ENCODE measurements at places on chromosomes 13 and 19.

DNA sequence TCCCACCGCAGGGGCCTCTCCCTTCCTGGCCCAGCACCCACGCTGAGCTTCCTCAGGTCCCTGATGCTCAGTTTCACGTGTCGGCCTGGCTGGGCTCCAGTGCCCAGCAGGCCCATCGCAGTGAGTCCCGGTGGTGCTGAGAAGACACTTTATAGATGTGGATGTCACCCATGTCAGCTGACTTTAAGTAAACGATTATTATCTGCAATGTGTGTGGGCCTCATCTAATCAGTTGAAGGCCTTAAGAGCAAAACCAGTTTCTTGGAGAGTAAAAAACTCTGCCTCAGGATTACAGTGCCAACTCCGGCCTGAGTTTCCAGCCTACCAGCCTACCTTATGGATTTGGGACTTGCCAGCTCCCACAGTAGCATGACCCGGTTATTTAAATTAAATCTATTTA is 17.3 kb upstream of the SMIM17 start:
- DNase-seq: no peak

- DNase-seq: no peak
These were observed 11.1 kb downstream of the IRF3 start for GRCh38 chr19:49654581-49654980.

DNA sequence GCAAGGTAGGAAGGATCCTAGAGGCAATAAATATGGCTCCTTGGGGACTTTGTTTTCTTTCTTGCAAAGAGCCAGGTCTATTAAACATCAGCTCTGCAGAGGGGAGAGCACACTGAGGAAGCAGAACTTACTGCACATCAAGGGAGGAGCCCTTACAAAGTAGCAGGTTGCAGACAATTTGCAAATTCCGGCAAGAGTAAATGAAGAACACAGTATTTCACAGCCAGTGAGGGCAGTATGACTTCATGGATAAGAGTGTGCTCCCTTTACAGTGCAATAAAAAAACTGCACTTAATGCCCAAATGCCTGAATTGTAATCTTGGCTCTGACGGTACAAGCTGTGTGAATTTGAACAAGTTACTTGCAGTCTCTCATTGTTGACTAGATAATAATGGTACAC is 75.5 kb downstream of the STARD13 start:
- DNase-seq: no peak

DNA sequence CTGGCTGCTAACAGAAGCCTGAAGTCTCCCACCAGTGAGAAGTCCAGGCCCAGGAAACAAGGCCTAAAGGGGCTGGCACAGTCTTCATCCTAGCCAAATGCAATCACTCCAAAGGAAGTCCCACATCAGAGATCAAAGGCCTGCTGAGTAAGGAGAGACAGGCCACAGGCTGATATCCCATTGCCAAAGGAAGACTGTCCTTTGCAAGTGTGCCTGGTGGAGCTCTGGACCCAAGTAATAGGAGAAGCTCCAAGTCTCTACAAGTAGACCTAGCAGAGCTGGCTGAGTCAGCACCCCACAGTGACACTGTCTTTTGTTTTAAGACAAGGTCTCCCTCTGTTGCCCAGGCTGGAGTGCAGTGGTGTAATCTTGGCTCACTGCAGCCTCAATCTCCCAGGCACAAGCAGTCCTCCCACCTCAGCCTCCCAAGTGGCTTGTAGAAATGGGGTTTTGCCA is 4.5 kb downstream of the DBP start:
- DNase-seq: no peak

DNA sequence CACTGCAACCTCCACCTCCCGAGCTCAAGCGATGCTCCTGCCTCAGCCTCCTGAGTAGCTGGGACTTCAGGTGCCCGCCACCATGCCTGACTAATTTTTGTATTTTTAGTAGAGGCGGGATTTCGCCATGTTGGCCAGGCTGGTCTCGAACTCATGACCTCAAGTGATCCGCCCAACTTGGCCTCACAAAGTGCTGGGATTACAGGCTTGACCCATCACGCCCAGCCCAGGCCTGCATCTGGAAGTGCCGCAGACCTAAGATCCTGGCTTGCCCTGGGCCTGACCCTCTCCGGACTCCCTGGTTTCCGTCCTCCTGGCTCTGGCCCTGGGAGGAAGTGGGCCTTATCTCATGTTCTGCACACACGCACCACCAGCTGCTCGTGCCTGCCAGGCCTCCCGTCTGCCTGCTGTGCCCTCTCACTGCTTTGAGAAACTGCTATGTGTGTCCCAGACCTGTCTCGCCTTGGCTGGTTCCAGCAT is 4.7 kb upstream of the PTGIR start:
- no peak for DNase-seq

DNA sequence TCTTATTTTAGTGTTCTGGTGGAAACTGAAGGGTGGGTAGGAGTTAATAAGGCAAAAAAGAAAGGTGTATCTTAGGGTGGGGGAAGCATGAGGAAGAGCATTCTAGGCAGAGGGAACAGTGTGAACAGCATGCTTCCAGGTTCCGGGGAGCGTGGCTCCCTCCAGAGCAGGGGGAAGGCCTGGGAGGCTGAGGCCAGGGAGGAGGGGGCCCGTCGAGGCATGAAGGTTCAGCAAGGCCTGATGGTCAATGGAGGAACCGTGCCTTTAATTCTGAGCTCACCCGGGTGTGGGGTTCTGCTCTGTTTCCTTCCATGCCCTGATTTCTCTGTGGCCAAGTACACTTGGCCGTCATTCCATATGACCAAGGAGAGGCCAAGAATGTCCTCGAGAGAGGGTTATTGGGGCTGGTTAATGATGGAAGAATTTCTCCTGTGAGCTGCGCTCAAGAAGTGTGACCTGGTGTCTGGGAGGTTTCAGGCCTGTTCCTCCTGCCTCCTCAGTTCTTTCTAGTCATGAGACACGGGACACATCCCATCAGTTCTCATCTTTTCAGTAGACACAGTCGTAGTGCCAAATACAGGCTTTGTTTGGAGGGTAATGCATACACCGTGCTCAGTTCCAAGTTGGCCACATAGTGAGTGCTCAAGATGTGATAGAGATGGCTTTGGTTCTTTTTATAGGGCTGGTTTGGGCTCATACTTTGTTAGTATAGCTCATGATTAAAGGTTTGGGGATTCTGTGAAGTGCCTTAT is 73.6 kb downstream of the SIPA1L3 start:
- no peak for DNase-seq

DNA sequence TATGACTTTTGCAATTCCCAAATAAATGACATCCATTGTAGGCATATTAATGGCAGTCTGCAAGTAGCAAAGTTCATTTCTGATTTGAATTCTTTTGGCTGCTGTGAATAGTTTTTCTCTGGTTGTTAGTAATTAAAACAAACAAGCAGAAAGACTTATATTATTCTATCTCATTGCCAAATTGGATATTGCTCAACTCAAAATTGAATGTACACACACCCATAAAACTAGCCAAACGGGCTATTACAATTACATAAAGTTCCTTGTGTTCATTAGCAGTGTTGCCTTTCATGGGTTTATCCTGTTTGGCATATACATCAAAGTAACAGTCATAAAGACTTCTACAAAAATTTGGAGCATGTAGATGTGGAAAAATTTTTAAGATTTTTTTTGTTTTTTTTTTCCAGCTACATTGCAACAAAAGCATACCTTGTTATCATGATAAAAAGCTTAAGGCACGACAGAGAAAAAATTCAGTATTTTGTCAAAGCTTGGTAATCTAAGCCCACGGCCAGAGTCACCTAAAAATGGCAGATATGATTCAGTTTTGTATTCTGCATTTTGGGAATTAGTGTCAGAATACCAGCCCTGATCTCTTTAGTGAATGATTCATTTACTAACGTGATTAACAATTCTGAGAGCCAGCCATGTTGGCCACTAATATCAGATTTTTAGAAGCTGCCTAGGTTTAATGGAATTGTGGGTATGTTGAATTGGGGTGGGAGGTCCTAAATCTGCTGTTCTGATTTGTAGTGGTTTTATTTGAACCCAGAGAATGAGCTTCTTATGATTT is 108.4 kb downstream of the KLF5 start:
- DNase-seq: no peak

GRCh38 chr13:28415994-28416421 is 78.9 kb downstream of the FLT1 start:
- no peak for DNase-seq

- DNase-seq: no peak
These were observed 16.2 kb downstream of the COL4A2 start for GRCh38 chr13:110323172-110323891.

DNA sequence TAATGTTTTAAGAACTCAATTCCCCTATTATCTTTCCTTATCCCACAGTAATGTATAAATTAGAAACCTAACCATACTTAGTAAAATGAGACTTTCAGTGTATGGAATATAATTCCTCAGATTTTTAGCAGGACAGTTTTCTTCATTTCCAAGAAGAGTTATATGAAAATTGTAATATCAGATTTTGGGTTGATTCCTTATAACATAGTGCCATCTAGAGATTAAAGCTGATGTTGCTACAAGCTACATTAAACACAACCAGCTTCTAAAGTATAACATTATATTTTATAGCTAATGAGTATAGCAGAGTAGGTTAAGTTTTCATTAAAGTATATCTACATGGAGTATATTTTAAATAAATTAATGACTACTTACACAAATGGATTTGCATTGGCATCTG is 99.7 kb upstream of the MIR17HG start:
- no peak for DNase-seq

GRCh38 chr19:2978772-2979171 is 1.4 kb downstream of the TLE6 start:
- DNase-seq: no peak

DNA sequence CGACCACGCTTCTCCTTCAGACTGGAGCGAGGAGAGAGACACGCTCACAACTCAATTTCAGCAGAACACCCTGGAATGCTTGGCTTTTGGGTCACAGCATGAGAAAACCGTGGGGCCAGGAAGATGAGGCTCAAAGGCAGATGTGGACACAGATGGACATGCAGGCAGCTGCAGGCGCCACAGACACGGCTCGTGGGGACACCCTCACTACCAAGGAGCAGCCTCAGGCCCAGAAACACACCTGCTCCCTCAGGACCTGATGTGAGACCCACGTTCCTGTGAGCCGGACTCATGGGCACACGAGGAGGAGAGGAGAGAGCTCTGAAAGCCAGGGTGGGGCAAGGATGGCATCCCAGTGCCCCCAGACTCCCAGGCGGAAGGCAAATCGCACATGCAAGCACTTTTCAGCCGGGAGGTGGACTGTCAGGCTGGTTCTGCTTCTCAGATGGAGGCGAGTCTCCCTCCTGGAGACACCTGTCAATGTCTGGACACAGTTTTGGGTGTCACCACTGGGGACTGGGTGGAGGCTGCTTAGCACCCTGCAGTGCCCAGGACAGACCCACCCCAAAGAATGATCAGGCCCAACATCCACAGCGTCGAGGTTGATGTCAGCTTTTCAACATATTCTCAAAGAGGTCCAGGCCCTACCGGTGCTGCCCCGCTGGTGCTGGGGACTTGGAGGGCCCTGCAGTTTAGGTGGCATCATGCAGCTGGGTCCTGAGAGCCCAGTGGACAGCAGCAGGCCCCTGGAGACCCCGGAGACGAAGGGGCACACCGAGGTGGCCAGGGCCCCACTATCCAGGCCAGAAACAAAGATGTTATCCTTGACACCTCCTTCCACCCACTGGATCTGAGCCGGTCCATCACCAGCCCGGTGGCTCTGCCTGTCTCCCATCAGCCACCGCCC is 2.3 kb downstream of the ABHD17A start:
- no peak for DNase-seq

DNA sequence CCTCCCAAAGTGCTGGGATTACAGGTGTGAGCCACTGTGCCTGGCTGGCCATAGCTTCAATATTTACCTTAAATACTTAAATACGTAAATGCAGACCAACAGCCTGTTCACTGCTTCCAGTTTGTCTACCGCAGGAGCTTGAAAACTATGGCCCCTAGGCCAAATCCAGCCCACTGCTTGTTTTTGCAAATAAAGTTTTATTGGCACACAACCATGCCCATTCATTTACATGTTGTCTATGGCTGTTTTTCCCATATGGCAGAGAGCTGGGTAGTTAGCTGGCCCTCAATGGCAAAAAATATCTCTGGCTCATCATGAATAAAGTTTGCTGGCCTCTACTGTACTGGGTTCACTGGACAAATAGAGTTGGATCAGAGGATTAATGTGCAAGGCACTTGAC is 11.8 kb downstream of the PRR12 start:
- no peak for DNase-seq

- no peak for DNase-seq
These were observed 170.5 kb downstream of the STK24 start for GRCh38 chr13:98406427-98406826.

All from nucleus accumbens (tissue), 56 donors.